ENCODE measurements at places on chromosomes 4 and X.

DNA sequence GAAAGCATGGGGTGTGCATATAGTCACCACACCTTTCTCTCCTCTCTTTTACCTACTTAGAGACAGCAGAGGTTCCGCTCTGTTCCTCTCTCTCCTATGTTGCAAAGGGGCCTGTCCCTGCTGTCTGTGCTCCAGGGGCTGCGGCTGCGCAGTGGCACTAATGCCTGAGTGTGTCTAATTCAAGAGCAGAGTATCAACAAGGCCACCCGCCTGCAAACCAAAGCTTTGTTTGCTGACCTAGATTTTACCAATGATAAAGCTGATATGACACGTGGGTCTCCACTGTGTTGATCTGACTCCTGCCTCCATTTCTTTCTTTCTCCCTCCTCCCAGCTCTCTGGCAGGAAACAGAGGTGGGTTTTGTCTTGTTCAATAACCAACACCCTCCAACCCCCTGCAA is 74.9 kb downstream of the NSG1 start:
- DNase-seq: no peak

DNA sequence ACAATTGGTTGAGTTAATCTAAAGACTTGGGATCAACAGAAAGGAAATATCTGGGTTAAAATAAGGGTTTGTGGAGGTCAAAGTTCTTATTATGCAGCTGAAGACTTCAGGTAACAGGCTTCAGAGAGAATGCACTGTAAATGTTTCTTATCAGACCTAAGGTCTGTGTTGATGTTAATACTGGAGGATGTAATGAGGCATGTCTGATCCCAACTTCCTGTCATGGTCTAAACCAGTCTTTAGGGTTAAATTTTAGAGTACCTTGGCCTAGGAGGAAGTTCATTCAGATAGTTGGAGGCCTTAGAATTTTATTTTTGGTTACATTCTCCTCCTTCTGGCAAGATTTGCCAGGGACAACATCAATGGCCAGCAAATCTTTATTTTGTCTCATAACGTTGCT is 72.1 kb upstream of the GC start:
- DNase-seq: no peak

GRCh38 chrX:49001521-49002090 is 458 bp downstream of the GRIPAP1 start:
- DNase-seq: peak; percentile 68

DNA sequence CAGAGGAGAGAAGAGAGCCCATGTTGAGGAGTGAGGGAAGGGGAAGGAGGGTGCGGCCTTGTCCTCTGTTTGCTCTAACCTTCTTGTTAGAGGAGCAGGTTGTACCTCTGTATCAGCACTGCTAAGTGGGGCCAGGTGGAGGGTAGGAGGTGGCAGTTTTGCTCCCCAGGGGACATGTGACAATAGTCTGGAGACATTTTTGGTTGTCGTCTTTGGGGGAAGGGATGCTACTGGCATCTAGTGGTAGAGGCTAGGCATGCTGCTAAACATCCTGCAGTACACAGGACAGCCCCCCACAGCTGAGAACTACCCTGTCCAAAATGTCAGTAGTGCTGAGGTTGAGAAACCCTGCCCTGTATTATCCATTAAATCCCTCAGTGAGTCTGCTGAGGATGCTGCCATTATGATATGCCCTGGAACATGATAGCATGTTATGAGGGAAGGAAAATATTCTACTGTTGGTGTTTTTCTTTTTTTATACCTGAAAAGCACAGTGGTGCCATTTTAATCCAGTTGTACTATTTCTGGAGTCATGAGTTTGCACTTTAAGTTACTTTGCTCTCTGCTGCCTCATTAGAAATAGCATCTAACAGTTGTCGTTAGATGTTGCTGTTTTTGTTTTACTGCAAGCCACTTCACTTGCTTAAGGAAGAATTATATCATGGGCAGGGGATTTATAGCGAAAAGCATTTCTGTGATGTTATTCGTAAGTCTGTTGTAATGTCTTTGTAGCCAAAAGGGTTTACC is 90.6 kb downstream of the LRP2BP start:
- DNase-seq: peak; percentile 56

GRCh38 chr4:132108784-132109183 is 1040.3 kb upstream of the PCDH10 start:
- DNase-seq: no peak

- DNase-seq: no peak
These were observed 6.0 kb upstream of the NAF1 start for GRCh38 chr4:163172647-163173046.

- DNase-seq: no peak
These were observed 6.0 kb upstream of the TBC1D9 start for GRCh38 chr4:140762202-140762601.

DNA sequence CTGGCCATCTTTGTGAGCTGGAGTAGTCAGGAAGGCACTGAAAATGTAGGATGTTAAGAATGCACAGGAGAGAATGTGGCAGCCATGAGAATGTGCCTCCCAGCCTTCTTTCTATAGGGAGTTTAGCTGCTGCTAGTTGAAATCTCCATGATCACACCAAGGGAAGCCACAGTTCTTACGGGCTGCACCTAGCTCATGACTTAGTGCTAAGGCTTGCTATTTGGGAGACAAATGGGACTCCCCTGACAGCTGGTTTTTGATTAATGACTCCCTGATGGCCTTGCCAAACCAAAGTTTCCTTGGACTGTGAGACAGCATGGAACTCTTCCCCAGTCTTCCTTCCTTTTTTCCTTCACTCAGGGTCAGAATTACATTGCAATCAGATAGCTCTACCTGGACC is 9.2 kb downstream of the CTSO start:
- DNase-seq: no peak

- no peak for DNase-seq
These were observed 25.2 kb upstream of the SMIM20 start for GRCh38 chr4:25888781-25889180.

- peak; percentile 81 for DNase-seq
These were observed at the start of gene PROM1 for GRCh38 chr4:16083241-16084191. TSS of gene PROM1 (minus strand) at chr4:16084023. CDS start at chr4:16075906, 8,117 bp downstream.

DNA sequence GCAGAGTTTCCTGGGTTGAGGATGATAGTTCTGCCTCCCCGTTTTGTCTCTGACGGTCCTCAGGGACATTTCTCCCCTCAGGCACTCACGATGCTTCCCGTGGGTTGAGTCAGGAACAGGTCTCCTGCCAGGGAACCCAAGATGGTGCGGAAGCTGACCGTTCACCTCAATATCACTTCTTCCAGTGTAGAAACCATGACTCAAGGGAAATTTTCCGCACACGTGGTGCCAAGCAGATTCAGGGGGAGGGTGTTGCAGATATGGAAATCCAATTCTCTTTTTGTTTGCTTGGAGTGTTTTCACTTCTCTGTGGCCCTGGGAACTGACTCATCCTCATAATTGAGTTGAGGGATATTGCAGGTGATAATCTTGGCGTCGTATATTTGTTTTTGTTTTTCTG is 46.7 kb downstream of the CXorf49B start:
- DNase-seq: no peak

DNA sequence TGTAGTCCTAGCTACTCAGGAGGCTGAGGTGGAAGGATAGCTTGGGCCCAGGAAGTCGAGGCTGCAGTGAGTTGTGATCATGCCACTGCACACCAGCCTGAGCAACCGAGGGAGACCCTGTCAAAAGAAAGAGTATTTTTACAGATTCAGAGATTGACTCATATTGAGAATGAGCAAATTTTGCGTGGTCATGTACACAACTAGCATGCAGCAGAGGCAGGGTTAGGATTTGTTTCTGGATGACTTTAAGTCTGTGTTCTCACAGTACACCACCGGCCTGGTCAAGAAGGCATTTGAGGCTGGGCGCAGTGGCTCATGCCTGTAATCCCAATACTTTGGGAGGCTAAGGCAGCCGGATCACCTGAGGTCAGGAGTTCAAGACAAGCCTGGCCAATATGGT is 44.8 kb upstream of the CBR4 start:
- DNase-seq: no peak

GRCh38 chr4:151581570-151581969 is 172.6 kb downstream of the FHIP1A start:
- DNase-seq: no peak

GRCh38 chr4:15106399-15106798 is 104.1 kb downstream of the CPEB2 start:
- no peak for DNase-seq

DNA sequence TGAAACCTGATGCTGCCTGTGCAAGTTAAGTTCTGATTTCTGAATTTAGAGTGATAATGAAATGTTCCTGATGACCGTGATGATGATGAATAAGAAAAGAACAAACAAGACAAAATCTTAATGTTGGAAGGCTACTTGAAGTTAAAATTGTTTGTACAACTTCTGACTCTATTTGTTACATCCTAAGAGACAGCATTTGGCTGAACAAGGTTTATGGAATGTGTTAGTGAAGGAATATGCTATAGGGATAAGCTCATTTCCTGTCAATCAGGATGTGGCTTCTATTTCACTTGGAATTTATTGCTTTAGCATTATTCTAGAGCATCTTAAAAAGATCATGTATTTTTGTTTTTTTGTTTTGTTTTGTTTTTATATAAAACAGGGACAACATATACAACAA is 267.5 kb downstream of the FAT4 start:
- DNase-seq: no peak

DNA sequence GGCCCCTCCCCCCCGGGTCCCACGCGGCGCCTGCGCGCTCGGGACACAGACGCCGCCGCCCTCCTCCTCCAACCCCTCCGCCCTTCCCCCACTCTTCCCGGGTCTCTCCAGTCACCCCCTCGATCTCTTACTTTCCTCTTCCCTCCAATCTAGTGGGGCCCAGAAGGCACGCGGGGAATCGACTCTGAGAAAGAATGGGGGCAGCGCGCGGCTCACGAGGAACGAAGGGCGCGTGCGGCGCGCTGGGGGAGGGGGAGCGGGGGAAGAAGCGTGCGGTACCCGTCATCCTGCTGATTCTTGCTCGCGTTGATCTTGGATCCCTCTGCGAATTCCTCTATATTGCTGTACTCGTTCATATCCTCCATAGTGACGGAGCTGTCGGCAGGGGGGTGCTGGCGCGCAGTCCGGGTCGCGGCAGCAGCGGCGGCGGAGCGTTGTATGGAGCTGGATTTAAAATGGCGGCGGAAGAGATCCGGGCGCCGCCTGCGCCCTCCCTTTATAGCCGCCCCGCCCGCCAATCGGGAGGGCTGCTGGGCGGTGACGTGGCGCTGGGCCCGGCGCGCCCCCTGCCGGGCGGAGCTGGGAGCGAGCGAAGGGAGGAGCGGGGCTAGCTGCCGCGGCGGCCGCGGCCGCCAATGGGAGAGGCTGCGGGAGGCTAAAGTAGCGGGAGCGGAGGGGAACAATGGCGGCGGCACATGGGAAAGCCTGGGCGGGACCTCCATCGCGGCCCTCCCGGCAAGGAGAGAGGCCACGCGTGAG is 1.1 kb downstream of the HNRNPDL start:
- DNase-seq: peak; percentile 97

GRCh38 chr4:108043526-108043925 is 53.8 kb downstream of the HADH start:
- no peak for DNase-seq

DNA sequence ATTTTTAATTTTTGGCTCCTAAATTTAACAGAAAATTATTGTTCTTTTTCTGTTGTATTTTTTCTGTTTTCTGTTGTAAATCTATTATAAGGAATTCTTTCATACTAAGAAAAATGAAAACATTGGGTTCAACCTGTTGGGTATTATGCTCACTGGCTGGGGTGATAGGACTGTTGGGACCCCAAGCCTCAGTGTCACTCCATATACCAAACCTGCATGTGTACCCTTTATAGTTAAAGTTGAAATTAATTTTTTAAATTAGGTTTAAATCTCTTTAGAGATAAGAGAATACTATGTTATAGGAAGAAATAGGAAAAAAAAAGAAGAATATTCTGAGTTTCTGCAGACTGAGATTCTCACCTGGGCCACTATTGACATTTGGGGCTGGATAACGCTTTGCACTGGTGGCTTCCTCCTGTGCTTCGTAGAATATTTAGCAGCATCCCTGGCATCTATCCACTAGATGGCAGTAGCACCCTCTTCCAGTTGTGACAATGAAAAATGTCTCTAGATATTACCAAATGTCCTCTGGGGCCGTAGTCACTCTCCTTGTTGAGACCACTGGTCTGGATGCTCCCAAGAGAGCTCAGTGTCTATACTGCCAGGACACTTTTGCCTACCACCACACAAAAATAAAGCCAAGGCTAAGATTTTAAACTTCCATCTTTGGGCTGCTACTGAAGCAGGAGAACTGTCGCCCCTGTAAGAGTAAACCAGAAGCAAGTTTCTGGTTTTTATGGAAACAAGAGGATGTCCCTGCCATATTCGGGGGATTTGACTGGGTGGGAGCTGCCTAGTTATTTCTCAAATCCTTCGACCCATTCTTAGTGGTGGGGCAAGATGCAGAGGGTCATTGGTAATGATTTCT is 22.4 kb upstream of the CLTRN start:
- peak; percentile 51 for DNase-seq

DNA sequence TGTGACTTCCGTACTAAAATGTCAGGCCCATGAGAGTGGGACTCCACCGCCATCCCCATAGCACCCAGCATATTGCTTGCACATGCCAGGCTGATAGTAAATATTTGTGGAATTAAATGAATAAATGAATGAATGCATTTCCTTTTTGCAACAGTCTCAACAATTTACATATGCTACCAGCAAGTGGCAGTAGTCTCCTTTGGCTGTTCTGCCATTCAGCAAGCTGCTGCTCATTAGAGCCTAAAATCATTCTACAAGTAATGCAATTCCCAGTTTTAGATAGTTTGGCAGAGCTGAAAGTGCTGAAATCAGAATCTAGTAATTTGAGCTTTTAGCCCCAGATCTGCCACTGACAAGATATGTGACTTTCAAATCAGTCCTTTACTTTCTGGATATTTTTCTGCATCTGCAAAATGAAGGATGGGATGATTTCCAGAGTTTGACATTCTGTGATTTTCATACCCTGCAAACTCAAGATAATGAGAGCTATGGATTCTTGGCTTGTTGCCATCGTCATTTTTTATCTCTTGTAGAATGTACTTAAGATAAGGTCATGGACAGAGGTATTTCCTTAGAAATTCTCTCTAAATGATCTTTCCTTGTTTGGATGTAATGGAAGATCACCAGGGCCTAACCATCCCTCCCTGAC is 35.7 kb upstream of the INTS6L start:
- DNase-seq: peak; percentile 35

DNA sequence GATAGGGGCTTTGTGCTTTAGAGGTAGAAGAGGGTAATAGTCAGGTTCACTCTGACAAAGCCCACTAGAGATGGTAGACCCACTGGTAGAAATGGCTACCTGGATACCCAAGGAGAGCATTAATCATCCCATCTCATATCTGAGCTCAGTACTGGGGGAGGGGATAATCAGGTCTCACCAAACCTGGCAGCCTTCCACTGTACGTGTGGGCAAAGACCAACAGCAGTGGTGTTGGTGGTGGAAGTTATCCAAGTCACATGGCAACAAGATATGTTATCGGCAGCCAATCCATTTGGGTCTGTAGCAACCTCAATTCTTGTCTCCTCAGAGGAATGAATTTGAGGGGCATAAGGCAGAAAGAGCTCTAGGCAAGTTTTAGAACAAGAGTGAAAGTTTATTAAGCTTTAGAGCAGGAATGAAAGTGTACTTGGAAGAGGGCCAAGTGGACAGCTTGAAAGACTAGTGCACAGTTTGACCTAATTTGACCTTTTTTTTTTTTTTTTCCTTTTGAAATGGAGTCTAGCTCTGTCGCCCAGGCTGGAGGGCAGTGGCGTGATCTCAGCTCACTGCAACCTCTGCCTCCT is 67.0 kb upstream of the CXCL13 start:
- DNase-seq: no peak

GRCh38 chrX:99271641-99272040 is 1138.4 kb downstream of the PCDH19 start:
- no peak for DNase-seq

Data from D341Med (cell line).